ENCODE measurements at places on chromosomes 16 and 17.

GRCh38 chr17:34580685-34581445, 1.5 kb downstream of the TMEM132E start:
- no peak for DNase-seq

GRCh38 chr17:28875848-28876550, 21.2 kb downstream of the ERAL1 start:
- DNase-seq: no peak

DNA sequence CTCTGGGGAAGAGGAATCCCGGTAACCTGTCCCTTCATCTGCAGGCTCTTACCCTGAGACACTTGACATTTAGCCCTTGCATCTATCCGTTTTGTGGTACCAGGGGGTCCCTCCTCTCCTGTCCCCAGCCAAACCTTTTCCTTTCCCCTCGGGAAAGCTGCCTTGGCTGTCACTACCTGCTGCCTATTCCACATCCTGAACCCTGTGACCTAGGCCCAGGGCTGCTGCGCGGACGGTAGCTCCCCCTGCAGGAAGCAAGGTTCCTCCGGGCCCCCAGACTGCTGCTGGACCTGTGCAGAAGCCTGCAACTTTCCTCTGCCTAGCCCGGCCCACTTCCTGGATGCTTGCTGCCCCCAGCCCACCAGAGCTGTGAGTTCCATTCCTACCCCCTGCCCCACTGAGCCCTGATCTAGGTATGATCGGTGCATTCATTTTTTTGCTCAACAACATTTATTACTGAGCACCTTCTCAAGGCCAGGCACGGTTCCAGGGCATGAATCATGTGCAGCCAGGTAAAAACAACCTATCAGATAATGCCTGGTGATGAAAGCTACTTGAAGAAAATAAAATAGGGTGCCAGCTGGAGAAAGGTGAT, 10.5 kb upstream of the ALDOA start:
- no peak for DNase-seq

DNA sequence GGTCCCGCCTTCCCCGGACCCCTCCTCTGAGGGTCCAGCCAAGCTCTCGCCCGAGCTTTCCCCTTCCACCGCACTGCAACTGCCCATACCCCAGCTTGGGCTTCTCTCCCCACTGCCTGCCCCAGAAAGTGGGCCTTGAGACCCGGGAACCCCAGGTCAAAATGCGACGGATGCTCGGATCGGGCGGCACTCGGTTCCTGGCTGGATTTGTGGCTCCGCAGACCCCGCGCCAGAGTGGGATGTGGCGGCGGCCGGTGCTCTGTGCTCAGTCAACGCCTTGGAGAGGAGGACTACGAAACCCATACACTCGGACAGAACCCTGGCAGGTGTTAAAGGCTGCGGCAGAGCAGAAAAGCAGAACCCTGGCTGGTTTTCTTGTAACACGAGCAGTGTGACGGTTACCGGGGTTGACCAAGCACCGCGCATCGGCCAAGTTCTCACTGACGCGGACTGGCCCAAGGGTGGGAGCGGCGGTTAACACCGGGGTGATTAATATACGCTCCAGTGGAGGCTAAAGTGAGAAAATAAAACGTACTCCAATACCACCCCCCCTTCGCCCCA, 885 bp upstream of the SLFN13 start:
- no peak for DNase-seq

DNA sequence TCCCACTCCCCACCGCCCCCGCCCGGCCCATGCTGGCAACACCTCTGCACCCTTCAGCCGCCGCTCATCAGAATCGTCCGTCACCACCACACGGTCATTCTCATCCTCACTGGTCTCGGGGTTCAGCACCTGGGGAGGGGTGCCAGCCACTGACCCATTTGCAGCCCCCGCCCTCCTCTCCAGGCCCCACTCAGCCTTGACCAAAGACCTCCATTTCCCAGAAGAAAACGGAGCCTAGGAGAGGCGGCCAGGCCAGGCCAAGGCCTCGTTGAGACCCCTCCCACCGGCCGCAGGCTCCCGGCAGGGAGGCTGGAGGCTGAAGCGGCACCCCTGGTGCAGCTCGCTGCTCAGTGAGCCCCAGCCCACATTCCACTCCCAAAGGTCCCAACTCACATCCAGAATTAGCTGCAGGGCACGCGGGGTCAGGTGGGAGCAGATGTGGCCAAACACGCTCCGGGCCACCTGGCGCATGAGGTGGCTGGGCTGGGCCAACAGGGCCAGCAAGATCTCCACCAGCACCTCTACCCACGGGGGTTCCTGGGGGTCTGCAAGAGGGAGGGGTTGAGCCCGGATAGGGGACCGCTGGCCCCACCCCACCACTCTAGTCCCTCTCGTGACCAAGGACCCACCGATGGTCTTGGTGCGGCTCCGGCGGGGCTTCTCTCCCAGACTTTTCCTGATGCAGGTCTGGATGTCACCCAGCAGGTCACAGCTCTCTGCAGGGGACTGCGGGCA, 9.8 kb downstream of the MYBBP1A start:
- no peak for DNase-seq

GRCh38 chr17:30377574-30378240, 1.0 kb upstream of the CPD start:
- no peak for DNase-seq

- DNase-seq: no peak
Observed at GRCh38 chr17:60941028-60941427, 263.4 kb downstream of the BCAS3 start.

GRCh38 chr16:72658888-72659717, 388.8 kb downstream of the ZFHX3 start:
- DNase-seq: no peak

- DNase-seq: no peak
Observed at GRCh38 chr16:84367750-84368307, 509 bp upstream of the ATP2C2 start.

DNA sequence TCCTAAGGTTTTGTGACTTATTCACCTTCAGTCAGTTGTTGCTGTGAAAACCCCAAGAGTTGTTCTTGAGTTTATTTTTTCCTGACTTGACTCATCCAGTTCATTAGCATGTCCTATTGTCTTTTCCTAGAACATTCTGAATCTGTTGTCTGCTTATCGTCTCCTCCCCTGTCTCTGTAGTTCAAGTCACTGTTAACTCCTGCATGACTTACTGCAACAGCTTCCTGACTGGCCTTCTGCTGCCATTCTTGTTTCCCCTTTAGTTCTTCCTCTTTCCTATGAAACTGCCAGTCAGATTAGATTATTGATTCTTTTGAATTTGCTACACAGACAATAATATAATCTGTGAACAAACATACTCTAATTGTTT, 161.5 kb downstream of the FTO start:
- DNase-seq: no peak

DNA sequence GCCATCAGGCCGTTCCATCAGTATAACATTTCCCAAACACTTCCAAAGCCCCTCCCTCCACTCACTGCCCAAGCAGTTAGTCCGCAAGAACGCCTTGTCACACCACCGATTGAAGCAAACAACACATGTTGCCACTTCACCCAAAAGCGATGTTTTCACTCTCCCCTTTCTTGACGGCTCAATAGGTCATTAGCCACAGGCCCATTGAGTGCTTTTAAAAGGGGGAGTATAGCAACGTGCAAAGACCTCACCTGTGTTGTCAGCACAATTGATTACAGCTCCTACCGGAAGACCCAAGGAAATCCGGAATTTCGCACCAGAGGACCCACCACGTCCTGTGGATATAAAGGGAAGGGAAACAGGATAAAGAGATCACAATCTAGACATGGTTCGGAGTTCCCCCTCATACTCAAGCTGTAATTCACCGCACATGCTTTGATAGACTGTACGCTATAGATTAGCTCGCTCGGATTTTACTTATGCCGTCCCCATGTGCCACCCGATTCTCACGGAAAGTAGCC, 690 bp downstream of the RPL23 start:
- DNase-seq: no peak

GRCh38 chr16:26295625-26296304, 604.0 kb downstream of the HS3ST4 start:
- DNase-seq: no peak

- no peak for DNase-seq
Observed at GRCh38 chr17:13957636-13958035, 111.7 kb upstream of the COX10 start.

DNA sequence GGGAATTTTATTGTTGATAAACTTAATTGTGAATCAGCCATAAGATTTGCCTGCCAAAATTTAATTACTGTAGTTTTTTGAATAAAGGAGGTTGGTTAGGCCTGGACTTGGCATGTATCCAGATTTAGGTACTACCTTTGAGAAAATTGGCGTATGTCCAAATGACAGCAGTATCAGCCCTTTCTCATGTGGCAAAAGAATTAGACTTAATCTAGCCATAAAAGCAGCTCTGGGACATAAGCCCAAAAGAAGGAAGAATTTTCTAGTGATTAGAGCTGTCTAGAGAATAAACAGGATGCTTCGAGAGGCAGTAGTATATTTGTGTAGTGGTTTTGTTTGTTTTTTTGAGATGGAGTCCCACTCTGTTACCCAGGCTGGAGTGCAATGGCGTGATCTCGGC, 27.7 kb downstream of the PPM1E start:
- DNase-seq: no peak

- peak; percentile 96 for DNase-seq
Observed at GRCh38 chr17:81419319-81419885, 24.1 kb downstream of the BAHCC1 start.

DNA sequence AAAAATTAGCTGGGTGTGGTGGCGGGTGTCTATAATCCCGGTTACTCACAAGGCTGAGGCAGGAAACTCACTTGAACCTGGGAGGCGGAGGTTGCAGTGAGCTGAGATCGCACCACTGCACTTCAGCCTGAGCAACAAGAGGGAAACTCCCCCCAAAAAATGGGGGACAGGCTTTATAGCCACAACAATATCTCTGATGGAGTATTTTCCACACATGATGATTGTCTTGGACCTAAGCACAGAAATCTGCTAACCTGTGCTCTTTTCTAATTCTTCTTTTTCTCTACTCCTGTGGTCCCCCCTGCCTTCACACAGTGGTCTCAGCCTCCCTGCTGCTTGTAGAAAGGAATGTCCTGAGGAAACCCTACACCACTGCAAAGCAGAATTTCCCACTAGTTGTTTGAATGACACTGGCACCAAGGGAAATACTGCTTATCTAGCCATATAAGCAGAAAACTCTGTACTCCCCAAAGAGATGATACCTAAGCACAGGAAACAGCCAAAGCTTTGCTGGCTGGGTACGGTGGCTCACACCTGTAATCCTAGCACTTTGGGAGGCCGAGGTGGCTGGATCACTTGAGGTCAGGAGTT, 117.6 kb downstream of the USP31 start:
- DNase-seq: no peak

DNA sequence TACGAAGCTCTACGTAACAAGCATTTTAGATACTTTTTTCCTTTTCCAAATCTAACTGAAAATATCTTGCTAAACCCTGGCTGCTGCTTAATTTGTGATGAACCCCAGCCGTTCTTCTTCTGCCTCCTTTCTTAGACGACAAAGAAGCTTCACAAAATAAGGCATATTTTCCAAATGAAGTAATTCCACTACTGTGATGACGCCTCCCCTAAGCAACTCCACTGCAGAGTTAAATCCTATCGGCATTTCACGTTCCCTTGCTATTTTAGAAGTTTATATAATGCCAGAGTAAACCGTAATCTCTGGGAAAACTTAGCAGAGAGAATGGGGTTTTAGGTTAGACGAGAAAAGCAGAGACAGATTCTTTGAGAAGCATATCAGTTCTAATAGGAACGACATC, 683.1 kb upstream of the SALL1 start:
- no peak for DNase-seq

DNA sequence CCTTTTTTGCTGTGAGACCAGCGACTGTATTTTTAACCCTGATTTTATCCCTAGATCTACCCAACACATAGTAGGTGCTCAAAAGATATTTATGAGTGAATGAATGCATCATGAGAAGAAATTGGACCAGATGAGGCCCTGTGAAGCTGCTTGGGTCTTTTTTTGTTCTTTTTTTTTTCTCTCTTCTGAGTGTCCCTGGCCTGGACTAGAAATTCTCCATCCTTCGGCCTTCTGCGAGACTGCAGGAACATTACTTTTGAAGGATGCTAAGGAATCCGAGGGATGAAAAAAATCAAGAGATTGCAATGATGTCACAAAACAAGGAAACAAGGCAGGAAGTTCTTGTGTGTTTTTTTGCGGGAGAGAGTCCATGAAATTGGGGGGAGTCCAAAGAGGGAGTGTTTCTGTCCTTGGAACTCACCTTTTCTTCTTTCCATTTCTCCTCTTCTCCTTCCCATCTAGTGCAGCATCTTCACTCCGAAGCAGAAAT, 560 bp upstream of the RUSF1 start:
- no peak for DNase-seq

GRCh38 chr16:84606081-84606875, 11.6 kb downstream of the COTL1 start:
- no peak for DNase-seq

DNA sequence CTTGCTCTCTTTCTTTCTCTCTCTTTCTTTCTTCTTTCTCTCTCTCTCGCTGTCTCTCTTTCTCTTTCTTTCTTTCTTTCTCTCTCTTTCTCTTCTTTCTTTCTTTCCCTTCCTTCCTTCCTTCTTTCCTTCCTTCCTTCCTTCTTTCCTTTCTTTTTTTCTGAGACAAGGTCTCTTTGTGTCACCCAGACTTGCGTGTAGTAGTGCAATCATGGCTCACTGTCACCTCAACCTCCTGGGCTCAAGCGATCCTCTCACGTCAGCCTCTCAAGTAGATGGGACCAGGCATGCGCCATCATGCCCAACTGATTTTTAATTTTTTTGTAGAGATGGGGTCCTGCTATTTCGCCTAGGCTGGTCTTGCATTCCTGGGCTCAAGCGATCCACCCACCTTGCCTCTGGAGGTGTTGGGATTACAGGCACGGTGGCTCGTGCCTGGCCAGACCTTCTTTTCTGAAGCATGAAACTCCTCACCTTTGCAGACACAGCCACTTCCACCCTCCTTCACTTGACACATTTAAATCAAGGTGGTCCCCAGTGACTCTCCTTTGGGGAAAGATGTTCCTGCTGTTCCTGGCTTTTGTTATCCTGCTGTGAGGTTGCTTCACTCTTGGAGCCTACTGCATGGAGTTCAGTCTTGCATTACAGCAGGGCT, 26.8 kb upstream of the NKD1 start:
- peak; percentile 40 for DNase-seq

GRCh38 chr17:17783825-17784656, 52.7 kb downstream of the SREBF1 start:
- no peak for DNase-seq

GRCh38 chr17:44794851-44795413, 35.2 kb downstream of the GJC1 start:
- no peak for DNase-seq

DNA sequence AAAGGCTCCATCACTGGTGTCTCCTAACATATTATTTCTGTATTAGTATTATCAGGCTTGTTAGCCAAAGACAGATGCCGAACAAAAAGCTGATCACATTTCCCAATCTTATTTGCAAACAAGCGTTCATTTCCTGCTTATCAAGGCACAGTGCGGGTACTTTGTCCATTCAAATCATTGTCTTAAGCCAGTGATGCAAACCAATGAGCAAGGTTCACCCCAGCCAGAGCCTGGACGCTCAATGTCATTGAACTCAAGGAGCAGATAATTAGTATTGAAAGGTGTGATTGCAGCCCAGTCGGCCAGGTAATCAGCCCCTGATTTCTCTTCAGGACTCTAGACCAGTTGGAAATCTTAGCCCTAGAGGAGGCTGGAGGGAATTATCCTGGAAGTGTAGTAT, 20.4 kb upstream of the SOX9 start:
- no peak for DNase-seq
